NCI-H1048 (cell line): ENCODE measurements at places on chromosomes 6 and 20.
A peak's percentile ranks its signal among the peaks of the same experiment; 100 is the strongest.

- DNase-seq, result no peak
These were observed 987 bp downstream of the ADISSP start for GRCh38 chr20:3766422-3767109.

DNA sequence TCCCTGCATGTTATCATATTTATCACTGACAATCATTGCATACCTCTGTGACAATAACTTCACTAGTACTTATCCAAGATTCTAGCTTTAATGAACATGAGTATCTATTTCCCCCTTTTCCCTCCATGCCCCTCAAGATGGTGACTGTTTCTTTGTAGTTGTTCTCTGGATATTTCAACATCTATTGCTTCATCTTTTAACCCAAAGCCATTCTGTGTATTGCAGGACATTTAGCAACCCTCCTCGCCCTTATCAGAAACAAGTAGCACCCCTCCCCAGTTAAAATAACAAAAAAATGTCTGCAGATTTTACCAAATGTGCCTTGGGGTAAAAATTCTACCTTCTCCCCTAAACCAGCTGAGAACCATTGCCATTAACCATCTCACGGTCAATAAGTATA lies 979.8 kb upstream of the MANEA start:
- DNase-seq, result no peak

DNA sequence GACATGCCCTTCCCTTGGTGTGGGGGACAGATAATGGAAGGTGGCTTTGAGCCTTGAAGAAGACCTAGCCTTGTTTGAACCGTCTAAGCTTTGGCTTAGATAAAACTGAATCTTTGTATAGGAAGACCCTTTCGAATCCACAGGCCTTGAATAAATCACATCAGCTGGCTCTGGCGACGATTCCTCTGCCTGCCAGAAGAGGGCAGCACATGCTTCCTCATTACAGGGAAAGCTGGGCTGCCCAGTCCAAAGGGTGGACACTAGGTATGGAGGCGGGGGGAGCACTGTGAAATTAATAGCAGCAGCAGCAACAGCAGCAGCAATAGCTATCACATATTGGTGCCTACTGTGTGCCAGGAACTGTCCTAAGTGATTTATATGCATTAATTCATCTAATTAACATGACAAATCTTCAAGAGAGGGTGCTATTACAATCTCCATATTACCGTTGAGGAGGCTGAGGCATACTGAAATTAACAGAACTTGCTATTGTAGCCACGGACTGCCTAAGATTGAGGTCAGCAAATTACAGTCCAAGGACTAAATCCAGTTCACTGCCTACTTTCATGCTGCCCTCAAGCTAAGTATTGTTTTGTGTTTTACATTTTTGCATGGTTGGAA lies 85.1 kb downstream of the CLIC5 start:
- peak; percentile 41 for DNase-seq

DNA sequence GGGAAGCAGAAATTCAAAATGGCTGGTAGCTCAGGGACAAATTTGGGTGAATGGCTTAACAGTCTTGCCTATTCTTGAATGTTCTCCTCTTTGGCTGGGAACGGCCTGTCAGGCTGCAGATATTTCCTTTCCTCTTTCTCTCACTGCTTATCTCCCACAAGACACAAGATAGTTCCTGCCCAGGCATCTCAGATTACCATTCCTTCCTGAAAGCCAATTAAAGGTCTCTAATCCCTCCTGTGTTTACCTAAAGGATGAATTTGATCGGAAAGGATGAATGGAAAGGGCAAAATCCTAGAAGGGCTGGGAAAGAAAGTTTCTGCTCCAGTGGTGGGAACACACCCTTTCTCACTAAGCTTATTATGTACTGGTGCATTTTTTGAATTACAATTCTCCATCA lies 95.9 kb upstream of the JAG1 start:
- no peak for DNase-seq

DNA sequence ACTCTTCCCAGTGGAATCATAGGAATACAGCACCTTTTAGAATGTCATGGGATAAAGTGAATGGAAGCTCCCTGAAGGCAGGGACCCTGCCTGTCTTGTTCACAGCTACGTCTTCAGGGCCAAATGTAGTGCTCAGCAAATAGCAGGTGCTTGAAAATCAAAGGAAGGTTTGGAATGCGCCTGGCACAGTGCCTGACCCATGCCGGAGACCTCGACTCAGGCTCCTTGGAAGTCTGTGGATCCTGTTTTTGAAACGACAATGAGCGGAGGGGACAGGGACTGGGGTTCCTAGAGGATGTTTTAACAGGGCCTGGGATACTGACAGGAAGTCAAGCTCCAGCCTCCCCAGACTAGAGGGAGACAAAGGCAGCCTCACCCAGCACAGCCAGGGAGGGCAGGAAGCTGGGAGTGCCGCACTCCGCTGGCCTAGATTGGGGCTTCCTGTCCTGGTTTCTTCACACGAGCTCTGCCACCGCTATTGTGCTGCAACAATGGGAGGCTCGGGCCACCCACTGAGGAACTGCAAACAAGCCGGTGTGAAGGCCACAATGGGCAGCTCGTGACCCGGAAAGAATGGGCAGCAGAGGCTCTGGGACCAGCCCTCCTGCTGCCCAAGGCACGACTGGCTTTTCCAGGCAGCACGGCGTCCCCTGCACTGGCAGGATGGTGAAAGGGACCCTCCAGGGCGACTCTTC lies 76.7 kb downstream of the PREX1 start:
- DNase-seq, result no peak

GRCh38 chr6:95741045-95741444 lies 163.7 kb downstream of the MANEA start:
- DNase-seq, result no peak

DNA sequence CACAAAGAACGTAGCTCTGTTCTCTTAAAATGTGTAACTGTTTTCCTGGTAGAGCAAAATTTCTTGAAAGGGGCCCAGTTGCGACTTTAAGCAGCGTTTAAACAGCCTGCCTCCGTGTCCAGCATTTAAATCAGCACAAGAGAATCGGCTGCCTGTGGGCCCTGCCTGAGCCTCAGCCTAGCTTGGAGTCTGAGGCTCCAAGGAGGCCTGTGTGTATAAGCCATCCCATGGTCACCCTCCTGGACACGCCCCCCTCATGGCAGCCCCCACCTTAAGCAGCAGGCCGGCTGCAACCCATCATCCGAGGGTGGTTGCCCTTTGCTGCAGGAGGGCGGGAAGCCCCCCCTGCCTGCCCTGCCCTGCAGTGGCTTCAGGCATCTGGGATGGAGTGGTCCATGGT lies 18.9 kb downstream of the SDCBP2 start:
- DNase-seq, result no peak
